CD8-positive, alpha-beta memory T cell (primary cell): ENCODE measurements at places on chromosomes 5 and 9.

- DNase-seq, result no peak
Measured at GRCh38 chr9:75064307-75065025, 23.5 kb downstream of the NMRK1 start.

- no peak for DNase-seq
Measured at GRCh38 chr5:998246-999031, 10.2 kb upstream of the NKD2 start.

DNA sequence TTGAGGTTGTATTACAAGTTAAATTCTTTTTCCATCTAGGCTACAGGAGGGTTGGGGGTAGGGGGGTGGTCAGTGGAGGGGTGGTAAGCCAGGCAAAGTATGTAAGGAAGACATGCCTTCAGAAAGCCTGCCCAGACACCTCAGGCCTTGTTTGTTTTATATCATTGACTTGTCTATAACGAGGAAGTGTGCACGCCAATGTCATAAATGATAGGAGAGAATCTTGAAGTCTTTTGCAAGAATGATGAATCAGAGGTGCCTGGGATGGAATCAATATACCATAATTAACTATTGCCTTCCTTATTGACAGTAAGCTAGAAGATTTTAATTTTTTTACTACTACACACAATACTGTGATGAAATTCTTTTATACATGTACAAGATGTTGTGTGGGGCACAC lies 90.7 kb downstream of the SEC61B start:
- no peak for DNase-seq

GRCh38 chr5:109938453-109938852 lies 248.7 kb downstream of the MAN2A1 start:
- no peak for DNase-seq

DNA sequence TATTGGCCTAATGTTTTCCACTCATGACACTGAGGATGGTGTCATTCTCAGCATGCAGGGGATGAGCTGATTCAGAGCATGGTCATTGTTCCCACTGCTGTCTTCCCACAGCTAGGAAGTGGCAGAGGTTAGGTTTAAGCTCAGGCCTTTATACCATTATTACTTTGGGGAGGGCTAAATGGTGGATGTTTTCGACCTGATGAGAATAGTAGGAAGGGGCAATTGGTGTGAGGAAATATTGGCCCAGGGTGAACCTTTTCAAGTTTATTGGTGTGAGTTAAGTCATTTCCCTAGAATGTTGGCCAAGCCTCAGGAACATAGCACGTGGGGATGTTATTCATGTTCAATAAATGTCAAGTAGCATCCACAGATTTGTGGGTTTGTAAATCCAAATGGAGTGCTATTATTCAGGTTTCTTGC lies 59.6 kb downstream of the ARHGAP26 start:
- DNase-seq, result no peak

DNA sequence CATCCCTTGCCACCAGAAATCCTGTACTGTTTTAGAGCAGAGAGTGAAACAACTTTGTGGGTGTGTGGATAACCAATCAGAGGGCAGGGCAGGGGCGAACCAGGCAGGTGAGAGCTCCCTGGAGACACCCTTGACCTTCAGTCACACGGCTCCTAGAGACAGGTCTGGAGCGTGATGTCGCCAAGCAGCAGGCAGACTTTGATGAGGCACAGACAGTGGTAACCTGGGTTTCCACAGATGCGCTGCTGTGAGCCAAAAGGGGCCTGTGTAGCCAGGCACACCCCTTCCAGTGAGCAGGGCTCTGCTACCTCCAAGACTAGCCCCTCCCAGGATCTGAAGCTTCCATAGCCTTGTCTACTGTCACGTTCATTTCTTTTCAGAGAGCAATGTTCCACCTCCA lies 317.8 kb upstream of the ADCY2 start:
- no peak for DNase-seq

GRCh38 chr9:76475686-76476085 lies 16.7 kb downstream of the GCNT1 start:
- no peak for DNase-seq

DNA sequence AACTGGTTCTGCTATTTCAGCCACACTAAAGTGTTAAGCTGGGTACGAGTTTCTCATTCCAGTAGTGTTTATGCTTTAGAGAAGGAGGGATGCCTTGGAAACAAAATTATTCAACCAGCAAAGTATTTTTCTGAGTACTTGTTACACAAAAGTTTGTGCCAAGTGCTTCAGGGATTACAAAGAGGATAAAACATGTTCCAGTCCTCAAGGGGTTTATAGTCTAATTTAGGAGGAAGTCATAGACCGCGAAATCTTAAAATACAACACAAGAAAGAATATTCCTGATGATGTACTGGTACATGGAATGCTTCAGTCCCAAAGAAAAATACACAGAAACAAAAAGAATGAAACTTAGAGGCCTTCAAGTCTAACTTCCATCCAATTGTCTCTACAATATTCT lies 85.4 kb upstream of the NR4A3 start:
- DNase-seq, result no peak

DNA sequence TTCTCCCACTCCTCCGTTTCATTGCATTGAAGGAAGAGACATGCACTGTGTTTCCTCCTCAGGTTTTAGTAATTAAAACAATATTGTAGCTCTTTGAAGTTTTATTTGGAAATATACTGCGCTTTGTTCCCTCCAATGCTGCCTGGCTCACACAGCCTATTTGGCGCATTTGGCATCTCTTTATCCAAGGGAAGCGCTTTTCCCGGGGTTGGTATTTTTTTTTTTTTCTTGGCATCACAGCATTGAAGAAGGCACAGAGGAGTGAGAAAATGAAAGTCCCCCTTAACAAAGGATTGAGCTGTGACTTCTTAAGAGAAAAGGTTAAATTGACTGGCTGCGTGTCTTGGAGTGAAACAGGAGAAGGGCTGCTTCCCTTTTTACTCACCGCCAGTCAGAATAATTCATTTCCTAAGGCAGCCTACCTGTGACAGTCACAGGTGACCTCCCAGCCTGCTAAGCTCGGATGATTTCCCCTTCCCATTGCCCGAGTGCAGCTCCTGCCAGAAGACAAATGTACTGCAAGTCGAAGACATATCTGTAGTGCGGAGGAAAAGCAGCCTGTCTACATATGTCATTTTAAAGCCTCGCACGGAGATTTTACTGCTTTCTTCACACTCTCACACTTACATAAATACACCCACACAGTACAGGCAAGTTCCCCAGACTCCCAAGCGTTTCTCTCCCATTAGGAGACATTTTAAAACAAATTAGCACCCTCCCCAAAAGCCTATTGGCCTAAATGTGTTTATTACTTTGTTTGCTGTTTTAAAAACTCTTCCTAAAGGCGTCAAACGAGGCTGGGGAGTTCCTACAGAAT lies 665.5 kb upstream of the ZNF608 start:
- DNase-seq, result no peak
